ENCODE measurements at places on chromosomes 2 and 18.

GRCh38 chr2:137178951-137179377, 413.6 kb downstream of the THSD7B start:
- no peak for DNase-seq

GRCh38 chr18:45374236-45374635, 241.0 kb upstream of the SLC14A2 start:
- DNase-seq = no peak

DNA sequence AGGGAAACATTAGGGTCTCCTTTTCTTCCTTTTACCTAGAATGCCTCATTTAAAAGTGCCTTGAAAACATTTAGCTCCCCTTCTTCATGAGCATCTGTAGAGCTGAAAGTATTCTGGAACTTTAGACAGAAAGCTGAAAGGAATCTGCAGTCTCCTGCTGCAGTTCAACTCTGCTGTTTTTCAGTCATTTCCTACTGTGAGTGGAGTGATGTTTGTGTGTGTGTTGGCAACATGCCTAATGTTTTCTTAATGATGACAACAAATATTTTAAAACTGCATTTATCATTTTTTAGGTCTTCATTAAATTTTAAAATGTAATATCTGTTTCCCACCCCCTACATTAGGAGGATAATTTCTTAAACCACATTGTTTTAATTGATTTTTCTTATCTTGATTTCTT, 66.6 kb downstream of the TWSG1 start:
- DNase-seq = no peak

DNA sequence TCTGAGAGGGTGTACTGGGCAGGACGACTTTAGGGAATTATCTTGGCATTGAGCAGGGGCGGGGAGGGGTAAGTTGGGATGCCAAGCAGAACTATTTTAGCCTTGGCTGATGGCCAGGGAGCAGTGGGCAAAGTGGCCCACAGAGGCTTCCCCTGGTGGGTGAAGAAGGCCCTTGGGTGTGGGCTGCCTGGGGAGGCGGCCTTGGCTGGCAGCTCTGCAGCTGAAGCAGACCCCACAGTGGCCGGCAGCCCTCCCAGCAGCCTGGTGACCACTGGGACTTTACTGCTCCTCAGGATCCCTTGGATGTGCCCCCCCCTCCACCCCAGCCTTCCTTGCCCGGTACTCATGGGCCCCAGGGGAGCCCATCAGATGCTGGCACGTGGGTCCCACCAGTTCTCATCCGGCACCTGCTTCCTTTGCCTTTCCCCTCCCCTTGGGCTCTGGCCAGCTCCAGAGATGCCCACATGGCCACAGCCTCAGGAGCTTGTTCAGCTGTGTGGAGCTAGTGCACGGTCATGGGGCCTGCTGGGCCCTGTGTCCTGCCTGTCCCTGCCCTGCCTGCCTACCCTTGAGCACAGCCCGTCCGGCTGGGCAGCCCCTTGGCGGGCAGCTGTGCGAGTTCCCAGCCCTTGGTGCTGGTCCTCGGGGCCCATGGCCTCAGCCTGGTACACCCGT, 122.1 kb upstream of the HS6ST1 start:
- no peak for DNase-seq

- no peak for DNase-seq
These were observed 146.6 kb upstream of the ITGA6 start for GRCh38 chr2:172280571-172281361.

- DNase-seq = no peak
These were observed 111.7 kb upstream of the CSRNP3 start for GRCh38 chr2:165357758-165358157.
